ENCODE measurements at places on chromosomes 13 and 19.

- no peak for DNase-seq
These were observed 193.7 kb upstream of the RXFP2 start for GRCh38 chr13:31545616-31546015.

- no peak for DNase-seq
These were observed 36.1 kb downstream of the LSM14A start for GRCh38 chr19:34208291-34208884.

DNA sequence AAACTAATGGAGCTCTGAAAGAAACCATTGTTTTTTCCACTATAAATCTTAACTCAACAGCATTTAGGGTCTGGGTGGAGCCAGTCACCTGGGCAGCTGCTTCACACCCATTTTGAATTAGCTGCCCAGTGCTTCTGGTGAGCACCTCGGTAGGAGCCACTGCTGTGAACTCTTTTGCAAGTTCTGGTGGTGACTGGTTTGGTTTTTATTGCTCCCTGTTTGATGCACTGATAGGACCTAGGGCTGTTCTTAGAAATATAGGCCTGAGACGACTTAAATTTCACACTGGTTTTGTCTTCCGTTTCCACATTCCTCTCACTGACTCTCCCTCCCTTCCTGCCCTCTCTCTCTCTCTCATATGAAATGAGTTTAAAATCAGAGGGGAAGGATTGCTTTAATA lies 103.9 kb downstream of the GGACT start:
- DNase-seq = no peak

- DNase-seq = peak; percentile 74
These were observed 538 bp downstream of the ZNF428 start for GRCh38 chr19:43618921-43619261.

DNA sequence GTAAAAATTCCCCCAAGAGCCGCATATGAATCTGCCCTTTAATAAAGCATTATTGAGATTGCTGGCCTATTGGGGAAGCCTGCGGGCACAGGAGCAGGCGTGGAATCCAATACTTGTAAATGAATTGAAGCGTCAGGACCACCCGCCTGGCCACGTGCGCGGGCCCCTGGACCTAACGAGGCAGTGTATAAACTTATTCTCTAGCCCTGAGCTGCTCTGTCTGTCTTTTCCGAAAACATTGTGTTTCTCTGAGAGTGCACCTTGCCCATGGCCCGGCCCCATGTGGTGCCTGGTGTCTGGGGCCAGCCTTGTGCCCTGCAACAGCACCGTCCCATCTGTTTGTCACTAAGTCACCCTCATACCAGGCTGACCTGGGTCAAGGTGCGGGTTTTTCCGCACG lies 14.4 kb downstream of the UBXN6 start:
- no peak for DNase-seq

DNA sequence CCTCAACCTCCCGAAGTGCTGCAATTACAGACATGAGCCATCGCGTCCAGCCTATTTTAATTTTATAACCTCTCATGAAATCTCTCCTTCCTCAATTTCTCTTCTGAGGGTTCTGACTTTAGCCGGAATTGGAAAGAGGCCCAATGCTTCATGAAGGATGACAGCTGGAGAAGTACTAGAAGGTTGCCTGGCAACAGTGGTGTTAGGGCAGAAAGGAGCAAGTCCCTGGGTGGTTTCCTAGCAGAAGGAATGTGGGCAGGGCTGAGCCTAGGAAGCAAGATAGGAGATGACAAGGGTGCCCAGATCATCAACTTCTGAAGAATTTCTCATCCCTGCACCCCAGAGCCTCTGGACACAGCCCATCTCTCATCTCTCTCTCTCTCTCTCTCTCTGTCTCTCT lies 25.8 kb downstream of the CACNG6 start:
- DNase-seq = no peak

DNA sequence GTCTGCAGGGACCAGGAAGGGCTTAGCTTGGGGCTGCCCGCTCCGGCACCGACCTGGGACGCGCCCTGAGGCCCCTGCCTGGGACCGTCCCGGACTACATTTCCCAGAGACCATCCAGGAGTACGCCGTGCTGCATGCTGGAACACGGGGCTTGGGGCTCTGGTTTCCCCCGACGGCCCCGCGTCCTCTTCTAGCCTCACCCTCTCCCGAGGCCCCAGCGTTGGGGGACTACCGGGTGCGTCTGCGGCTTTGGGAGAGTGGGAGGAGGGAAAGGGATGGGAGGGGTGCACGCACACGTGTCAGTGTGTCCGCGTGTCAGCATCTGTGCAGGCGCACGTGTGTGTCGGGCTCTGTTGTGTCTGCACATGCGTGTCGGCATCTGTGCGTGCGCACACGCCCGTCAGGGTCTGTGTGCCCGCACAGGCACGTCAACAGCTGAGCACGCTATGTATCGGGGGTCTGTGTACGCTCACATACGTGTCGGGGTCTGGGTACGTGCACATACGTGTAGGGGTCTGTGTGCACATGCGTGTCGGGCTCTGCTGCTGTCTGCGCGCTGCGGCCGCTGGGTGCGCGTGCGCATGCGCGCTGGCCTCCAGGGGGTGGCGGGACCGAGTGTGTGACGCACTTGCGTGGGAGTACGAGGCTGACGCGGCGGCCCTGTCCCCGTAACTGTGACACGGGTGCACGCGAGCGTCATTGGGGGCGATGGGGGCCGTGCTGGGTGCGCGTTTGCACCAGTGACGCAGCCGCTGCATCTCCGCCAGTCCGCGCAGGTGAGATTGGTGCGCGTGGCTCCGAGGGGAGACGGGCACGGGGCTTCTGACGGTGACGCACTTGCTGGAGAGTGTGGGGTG lies at the start of gene ZNF331:
Gene ZNF331, plus strand, starts transcription at position 625 of the 857 bp plus-strand sequence. CDS start 31,232 bp downstream, outside the sequence.
- peak; percentile 46 for DNase-seq

DNA sequence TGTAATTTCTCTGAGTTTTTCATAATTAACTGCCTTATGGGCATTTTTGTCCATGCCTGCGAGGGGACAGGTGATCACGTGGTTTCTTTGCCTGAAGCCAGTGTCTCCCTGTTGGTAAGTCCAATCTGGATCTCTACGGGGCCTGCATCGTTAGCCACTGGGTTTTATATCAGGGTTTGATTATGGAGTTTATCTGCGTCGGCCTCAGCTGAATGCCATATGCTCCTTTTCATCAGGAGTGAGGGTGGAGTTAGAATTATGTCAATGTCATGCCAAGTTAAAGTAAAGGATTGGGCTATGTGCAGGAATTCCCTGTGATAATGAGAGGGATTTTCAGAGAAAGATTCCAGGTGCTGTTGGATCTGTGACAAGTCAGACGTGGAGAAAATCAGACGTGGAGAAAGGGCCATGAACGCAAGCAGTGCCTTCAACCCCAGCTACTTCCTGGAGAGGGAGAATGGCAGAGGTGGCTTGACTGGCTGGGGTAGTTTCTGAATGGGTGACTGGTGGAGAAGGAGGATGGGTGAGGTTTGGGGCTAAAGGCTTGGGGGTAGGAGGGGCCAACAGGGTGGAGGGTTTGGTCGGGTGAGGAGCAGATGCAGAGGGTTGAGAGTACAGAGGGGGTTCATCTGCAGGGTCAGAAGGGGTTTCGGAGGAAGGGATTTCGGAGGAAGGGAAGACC lies 24.3 kb downstream of the TMEM255B start:
- DNase-seq = no peak

DNA sequence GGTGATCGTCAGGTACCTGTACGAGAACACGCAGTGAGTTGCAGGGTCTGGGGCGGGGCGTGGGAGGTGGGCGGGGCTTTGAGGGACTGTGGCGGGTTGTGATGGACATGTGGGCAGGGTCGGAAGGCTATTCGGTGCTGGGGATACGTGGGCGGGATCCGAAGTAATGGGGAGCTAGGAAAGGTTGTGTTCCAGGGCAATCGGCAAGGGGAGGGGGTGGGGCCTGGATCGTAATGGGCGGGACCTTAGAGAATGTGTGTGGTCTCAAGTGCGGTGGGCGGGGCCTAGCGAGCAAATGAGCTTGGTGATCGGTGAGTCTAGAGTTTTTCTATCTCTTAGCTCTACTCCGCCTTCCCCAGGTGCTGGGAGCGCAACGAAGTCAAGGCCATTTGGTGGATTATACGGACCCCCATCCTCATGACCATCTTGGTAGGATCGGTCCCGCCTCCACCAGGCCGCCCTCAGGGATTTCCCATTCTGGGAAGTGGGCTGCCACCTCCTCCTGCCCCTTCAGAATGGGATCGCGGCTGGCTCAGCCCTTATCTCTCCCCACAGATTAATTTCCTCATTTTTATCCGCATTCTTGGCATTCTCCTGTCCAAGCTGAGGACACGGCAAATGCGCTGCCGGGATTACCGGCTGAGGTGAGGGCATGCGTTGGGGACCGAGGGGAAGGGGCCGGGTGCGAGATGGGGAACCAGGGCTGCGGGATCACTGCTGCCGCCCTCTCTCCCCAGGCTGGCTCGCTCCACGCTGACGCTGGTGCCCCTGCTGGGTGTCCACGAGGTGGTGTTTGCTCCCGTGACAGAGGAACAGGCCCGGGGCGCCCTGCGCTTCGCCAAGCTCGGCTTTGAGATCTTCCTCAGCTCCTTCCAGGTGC lies 9.6 kb downstream of the GIPR start:
- DNase-seq = no peak

GRCh38 chr13:114107686-114108081 lies 24.7 kb downstream of the RASA3 start:
- no peak for DNase-seq

DNA sequence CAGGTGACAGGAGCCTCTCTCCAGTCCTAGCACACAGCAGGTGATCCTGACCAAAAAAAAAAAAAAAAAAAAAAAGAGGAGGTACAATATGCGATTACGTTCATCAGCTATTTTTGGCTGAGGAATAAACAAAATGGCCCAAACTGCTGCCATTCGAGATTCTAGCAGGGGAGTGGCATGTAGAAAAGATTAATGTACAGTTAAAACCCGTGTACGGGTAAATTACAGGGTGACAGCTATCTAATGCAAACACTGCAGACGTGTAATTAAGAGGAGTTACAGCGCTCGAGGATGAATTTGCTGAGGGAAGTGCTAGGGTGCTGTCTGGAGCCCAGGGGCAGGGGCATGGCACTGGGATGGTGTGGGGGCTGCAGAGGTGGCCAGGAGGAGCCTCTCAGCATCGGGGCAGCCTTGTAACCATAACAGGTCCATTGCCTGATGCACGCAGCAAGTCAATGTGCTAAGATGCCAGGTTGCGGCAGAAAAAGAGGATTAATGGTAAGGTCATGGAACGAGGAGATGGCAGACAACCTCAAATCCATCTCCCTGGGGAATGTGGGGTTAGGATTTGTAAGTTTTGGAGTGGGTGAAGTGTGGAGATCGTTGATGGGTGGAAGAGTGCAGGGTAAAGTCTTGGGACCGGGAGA lies 17.4 kb downstream of the CHST8 start:
- DNase-seq = no peak

DNA sequence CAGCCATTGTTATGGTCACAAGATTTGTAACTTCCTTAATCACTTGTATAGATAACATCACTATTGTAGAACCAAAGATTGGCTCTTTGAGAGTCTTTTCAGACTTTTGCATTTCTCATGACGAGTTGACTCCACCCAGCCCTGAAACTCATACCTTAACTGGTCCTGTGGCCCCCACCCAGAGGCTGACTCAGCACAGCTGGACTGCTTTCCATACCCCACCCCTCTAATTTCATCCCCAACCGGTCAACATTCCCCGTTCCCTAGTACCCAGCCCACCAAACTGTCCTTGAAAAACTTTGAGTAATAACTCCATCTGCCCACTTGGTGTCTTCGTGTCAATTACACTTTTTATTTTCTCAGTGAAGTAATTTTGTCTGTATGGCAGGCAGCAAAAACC lies 32.1 kb upstream of the SLITRK1 start:
- DNase-seq = no peak

- no peak for DNase-seq
These were observed 1709.2 kb upstream of the PCDH20 start for GRCh38 chr13:63124863-63125262.

DNA sequence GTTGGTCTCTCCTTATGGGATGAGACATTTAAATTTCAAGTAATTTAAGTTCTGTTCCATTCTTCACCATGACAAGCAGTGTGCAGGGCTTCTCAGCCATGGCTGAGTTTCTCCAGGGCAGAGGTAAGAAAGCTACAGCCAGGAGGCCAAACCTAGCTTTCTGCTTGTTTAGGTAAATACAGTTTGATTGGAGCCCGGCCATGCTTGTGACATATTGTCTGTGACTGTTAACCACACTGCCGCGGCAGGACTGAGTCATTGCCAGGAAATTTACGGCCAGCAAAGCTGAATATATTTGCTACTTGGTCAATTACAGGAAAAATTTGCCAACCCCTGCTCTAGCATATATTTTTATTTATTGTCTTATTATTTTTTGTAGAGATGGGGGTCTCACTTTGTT lies 10.7 kb downstream of the NLRP8 start:
- no peak for DNase-seq

- no peak for DNase-seq
These were observed 46.6 kb upstream of the SLC15A1 start for GRCh38 chr13:98798849-98799645.

- DNase-seq = no peak
These were observed 1092.9 kb downstream of the SLITRK5 start for GRCh38 chr13:88764103-88764502.

- DNase-seq = peak; percentile 5
These were observed 1697.7 kb downstream of the EFNB2 start for GRCh38 chr13:104837756-104838155.

DNA sequence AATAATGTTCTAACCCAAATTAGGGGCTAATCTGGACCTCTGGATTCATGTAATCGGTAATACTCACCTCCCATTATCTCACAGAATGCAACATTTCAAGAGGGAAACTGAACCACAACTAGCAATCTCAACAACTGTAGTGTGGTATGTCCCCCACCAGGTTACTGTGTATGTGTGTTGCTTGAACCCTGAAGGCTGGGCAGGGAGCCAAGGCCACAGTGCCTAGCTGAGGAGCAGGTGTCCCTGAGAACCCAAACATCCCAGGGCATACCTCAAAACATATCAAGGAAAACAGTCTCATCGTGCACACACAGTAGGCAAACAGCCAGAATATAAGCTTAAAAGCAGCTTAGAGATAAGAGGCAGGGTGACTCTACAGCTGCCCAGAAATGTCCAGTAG lies 20.5 kb upstream of the NEK3 start:
- DNase-seq = no peak

- no peak for DNase-seq
These were observed 1.9 kb upstream of the SELENOW start for GRCh38 chr19:47776568-47776967.

Measured in NCI-H446 treated with DMSO at 0.1 percent for 48 hours (cell line).